Stimulated activated CD4-positive, alpha-beta T cell treated with anti-CD3 and anti-CD28 coated beads, TNF-alpha, amount 100 ng/mL, for 1 hour (primary cell): ENCODE measurements at places on chromosomes 11 and 22.

- no peak for DNase-seq
Observed at GRCh38 chr11:61613870-61614269, 33.0 kb upstream of the SYT7 start.

GRCh38 chr22:50298937-50299784 is 8.3 kb downstream of the PLXNB2 start:
- no peak for DNase-seq

- DNase-seq, result no peak
Observed at GRCh38 chr22:19224985-19225384, 46.4 kb upstream of the SLC25A1 start.

- DNase-seq, result no peak
Observed at GRCh38 chr22:31082606-31083376, 1.7 kb downstream of the SMTN start.

DNA sequence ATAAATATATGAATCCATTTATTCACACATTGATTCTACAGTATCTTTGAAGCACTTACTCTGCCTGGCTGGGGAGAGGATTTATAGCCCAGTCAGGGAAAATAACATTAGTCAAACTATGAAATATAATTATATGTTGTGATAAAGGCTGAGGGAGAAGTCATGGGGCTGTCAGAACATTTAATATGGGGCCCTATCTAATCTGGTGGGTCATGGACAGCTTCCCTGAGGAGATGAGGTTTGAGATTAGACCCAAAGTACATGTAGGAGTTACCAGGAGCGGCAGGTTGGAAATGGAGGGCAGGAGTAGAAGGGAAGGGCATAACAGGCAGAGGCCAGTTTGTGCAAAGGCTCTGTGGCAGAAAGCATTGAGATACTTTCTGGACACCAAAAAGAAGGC is 86.2 kb downstream of the DEPDC5 start:
- no peak for DNase-seq

GRCh38 chr22:45784357-45785277 is 113.0 kb downstream of the ATXN10 start:
- no peak for DNase-seq

DNA sequence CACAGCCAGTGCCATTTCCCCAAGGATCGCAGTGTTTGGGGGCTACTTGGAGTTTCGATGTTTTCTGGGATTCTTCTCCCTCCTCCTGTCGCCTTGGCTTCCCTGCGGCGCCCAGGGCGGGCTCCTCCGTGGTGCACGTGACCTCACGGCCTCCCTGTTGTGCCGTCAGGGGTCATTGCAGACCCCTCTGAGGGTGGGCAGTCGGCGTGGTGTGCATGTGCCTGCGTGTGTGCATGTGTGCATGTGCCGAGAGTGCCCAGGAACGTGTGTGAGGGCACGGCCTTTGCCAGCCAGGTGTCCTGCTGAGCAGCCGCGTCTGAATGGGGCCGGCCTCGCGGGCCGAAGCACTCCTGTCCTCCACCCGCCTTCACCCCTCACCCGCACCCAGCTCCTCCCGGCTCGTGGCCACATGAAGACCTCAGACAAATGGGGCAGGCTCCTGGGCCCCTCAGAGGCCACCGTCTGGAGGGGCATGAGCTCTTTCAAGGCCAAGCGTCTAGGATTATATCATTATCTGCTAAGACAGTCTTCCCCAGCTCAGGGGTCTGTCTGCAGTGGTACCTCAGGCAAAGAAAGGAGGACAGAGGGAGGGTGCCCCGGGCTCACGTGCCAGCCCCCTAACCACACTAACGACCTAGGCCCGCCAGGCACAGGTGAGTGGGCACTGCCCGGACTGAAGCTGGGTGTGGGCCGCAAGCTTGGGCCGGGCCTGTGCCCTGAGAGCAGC is 9.4 kb upstream of the MRPL23 start:
- no peak for DNase-seq

DNA sequence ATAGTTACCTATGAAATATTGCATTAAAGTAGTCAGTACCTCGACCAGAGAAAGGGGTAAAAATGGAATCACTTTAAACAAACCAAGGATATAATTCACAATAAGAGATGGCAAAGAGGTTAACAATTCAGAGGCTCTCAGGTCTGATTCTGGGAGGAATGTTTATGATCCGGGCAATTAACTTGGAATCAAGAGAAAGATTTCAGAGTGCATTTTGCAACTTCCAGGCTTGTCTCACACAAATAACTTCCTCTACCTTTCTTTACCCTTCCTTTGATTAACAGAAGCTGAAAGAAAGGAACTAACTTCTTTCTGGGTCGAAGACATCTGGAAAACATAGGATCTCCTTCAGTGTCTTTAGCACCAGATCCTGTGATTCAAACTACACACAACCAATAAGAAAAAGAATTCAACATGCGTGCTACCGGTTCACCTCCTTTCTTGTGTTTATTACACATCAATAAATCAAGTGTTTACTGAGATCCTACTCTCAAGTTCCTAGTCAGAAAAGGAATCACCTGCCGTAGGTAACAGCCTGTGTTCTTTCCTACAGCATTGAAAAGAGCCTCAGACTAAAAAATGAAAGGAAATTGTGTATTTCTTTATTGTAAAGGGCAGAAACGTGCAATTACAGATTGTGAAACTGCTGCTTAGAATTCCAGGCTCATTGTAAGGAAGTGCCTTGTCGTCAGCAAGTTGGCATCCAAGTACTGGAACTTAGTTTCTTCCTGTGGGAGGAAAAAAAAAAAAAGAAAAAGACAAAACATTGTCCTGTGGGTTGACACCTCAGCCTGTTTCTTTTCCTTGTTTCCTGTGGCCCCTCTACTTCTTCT is 29.5 kb downstream of the CARD18 start:
- DNase-seq, result no peak

DNA sequence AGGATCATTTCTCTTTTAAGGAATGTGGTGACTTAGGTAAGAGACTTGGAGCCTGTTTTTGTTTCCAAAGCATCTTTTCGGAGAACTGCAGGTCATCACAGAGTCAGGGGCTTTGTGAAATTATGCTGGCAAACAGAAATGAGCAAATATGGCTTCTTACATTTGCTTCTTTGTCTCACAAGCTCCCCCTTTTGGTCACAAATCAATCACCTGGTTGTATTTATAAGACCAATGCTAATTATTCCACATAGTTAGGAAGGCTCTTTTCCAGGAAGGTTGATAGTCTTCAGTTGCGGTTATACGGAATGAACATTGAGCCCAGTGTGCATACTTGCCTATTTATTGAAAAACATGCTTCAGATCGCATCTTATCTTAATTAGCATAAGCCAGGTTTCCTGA is 34.6 kb upstream of the CEP126 start:
- DNase-seq, result no peak

DNA sequence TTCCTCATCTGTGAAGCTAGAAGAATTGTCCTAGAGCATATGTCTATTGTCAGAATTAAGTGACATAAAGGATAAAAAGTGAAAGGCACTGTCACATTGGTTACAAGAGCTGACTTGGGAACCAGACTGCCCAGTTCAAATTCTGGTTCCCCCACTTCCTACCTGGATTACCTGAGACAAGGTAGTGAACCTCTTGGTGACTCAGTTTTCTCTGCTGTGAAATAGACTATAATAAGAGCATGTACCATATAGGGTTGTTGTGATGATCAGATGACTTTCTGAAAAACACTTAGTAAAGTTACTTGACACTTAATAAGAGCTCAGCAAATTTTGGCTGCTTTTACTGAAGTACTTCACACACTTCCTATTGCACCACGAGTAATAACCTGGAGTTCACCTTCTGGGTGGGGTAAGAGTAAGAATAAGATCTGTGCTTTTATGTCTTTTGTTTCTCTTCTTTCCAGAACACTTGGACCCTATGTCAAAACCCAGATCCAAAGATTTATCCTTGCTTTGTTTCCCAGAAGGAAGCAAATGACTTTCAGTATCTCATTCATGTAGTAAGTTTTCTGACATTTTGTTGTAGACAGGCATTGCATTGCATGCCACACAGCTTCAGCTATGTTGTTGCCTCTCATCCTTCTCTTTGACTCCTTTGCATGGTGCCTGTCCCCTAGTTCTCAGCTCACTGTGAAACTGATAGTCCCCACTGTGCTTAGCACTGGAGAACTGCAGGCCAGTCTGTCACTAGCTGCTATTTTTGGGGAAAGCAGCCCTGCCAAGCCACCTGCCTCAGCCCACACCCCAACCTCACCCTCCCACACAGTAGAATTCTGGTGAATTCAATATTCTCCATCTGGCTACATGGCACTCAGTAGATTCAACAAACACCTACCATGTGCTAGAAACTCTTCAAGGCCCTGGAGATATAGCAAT is 121.8 kb upstream of the POU2AF2 start:
- no peak for DNase-seq

- no peak for DNase-seq
Observed at GRCh38 chr11:15396778-15397177, 282.1 kb downstream of the INSC start.

DNA sequence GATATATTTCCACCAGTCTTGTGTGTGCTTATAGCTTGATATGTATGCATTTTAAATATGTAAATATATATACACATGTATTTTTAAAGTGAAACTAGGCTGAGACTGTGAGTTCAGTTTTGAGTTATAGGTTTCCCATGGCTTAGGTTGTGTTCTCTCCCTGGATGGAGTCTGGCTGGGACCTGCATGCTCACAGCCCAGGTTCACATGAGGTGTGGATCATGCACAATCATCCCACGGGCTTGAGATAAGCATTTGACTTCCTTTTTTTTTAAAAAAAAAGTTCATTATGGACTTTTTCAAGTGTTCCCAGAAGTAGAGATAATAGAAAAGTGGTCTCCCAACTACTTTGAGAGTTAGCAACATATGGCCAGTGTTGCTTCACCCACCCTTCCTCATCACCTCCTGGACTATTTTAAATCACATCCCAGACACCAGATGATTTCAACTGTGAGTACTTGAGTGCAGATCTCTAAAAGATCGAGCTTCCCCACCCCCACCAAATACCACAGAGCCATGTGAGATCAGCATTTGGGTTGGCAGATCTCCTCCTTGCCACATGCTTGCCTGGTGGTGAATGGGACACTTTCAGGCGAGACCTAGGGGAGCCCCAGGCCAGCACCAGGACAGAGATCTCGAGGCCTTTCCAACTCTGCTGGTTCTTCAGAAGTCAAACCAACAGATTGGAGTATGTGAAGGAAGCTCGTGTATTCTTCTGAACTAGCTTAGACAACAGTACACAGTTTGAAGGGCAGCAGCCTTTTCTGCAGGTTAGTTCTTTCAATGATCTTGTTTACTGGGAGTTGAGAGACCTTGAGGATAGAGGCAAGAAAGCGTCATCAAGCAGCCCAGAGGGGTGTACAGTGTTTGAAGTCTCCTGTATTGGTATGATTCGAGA is 15.9 kb downstream of the MED15 start:
- DNase-seq, result no peak

DNA sequence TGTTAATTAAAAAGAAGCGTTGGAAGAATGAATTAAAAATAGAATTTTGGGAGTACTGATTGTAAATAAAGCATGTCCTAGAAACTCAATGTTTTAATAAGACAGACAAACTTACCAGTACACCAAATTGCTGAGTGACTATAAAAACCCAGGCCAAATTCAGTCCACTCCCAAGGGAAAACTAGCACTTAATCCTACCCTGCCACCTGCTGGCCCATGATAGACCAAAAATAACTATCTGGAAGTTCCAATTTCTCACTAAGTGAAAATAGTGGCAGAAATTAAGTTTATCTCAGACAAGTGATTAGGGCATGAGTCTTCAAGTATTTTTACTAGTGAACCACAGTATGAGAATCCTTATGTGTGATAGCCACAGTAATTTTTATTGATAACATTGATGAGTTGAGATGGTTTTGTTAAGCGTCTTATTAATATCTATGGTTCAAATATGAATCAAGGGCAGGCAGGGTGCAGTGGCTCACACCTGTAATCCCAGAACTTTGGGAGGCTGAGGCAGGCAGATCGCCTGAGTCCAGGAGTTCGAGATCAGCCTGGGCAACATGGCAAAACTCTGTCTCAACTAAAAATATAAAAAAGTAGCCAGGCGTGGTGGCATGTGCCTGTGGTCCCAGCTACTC is 9.8 kb upstream of the DDX10 start:
- no peak for DNase-seq

GRCh38 chr11:96752221-96752620 is 362.4 kb downstream of the JRKL start:
- DNase-seq, result no peak

- no peak for DNase-seq
Observed at GRCh38 chr11:23336961-23337360, 476.7 kb upstream of the CCDC179 start.

DNA sequence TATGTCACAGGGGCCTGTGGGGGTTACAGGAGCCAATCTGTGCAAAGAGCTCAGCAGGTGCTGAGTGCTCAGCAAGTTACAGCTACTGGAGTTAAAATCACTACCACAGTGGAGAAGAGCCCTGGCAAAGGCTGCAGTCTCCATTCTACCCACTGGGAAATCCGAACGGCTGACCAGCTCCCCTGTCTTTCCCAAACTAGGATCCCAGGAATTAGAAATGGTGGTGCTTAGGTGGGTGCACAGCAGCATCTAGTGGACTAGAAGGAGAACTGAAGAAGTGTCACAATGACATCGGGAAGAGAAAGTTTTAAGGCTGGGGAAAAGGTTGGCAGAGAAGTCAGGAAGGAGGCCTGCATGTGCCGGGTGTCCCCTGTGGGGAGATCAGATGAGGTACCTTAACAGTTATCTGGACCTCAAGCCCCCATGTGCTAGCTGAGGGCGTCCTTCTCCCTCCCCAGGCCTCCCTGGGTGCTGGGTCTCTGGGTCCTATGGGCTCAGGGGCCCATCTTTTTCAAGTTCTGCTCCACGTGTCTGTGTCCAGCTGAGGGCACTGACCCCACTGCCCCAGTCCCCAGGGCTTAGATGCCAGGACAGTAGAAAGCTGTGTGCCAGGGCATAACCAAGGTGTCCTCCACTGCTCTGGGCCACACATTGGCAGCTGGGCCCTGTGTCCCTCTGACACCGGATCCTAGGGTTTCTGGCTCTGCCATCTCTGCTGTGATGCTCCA is 1.9 kb downstream of the PIWIL3 start:
- DNase-seq, result no peak

DNA sequence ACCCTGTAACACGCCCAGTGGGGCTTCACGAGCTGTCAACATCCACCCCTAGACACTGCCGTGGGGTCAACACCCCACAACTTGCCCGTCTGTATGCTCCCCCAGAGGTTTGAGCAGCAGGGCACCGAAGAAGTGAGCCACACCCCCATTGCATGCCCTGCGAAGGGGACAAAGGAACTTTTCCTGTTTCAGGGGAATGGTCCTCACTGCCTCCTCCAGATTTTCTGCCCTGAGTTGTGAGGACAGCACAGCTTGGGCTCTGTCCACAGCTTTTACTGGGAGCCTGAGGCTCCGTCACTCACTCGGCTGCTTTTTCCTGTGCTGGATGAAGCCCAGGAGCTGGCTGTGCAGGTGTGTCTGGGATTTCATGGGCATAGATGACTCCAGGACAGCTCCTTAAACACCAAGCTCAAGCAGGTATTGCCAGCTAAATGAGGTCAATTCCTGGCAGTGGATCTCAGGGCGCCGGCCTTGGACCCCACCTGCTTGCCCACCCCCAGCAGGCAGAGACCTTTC is 40.2 kb upstream of the CCDC188 start:
- DNase-seq, result no peak

- no peak for DNase-seq
Observed at GRCh38 chr11:61147271-61147670, 14.0 kb downstream of the VPS37C start.

- no peak for DNase-seq
Observed at GRCh38 chr22:22870577-22871404, 16.8 kb upstream of the IGLL5 start.

GRCh38 chr11:135015966-135016365 is 603.9 kb upstream of the B3GAT1 start:
- no peak for DNase-seq

- DNase-seq, result no peak
Observed at GRCh38 chr11:95985174-95985808, 61.4 kb upstream of the MTMR2 start.
